ENCODE measurements at places on chromosomes 1 and 21.
A peak's percentile ranks its signal among the peaks of the same experiment; 100 is the strongest.

DNA sequence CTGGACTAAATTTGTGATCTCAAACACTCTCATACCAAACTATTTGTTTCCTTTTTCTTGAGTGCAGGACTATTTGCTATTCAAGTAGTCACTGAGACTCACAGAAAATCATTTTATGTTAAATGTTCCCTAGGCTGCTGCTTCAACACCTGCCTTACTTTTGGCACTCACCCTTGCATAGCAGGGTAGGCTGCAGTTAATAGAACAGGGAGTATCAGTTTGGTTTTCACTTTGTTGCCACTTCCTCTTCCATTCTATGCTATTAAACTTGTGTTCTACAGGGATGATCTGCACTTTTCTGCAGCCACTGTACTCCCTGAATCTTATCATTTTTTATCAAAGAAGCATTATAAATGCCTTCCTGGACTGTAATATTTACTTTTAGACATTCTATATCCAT is 148.7 kb upstream of the PRMT6 start:
- no peak for DNase-seq

DNA sequence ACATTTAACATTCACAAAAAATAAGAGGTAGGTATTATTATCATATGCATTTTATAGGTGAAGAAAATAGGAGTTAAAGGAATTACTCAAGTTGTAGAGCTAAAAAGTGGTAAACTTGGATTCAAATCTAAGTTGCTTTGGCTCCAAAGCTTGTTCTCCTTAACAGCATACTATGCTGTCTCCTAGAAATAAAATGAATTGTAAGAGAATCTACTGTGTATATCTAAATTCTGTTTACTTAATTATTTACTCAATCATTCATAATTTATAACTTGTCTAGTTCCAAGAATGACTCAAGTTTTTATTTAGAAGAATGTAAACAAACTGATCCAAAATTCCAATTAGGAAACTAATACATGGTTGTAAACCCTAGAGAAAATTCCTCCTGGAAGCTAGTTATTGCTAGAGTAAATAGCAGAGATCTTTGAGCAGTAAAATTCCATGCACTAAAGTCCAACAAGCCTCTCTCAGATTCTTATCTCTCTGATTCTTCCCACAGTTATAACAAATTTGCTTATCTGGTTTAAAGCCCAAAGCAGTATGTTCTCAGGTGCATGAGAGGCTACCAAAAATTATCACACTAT is 132.5 kb upstream of the DPT start:
- DNase-seq = no peak

DNA sequence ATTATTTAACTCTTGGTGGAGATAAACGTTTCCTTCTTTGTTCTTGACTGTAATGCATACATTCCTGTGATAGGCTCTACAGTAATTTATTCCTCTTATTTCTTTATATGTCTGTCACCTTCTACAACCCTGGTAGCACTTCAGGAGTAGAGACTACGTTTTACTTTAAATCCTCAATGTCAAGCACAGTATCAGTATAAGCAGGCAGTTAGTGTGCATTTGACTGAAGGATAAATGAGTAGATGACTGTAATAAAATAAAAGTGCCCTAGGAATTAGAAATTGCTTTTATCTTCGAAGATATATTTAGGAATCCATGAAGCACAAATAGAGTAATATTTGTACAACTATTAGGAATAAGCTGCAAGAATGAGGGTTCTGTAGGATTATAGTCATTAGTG is 599.6 kb upstream of the PRMT6 start:
- no peak for DNase-seq

DNA sequence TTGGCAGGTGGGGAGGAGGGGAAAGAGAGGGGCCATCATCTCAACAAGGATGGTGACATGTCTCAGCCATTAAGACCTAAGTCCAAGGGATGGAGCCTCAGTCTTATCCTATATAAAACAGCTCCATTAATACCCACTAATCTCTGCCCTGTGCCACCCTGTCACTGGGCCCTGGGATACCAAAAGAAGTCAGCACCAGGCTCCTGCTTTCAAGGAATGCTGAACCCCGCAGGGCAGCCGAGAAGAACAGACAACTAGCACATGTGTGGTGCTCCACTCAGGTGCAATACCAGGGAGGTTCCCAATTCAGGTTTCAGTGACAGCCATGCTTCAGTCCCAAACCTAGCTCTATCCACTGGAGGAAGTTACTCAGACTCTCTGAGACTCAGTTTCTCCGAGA is 128.4 kb downstream of the GRIK3 start:
- no peak for DNase-seq

DNA sequence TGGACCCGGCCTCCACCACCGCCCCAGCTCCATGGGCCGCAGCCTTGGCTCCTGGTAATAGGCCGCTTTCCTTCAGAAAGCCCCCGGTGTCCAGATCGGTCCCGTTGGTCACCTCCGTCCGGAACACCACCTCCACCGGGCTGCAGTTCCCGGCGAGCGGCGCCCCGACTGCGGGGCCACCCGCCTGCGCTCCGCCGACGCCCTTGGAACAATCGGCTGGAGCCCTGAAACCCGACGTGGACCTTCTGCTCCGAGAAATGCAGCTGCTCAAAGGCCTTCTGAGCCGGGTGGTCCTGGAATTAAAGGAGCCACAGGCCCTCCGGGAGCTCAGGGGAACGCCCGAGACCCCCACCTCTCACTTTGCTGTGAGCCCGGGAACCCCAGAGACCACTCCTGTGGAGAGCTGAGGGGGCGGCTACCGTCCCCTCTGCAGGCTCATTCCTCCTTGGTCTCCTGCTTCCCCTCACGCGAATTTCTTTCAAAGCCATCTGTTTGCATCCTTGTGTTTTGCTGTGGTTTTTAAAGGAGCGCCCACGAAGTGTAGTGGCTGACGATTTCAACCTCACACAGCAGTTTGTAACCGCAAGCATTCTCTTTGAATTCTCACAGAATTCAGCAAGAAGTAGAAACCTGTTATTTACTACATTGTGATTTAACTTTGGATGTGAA is 6.0 kb downstream of the FCRLB start:
- DNase-seq = peak; percentile 85

DNA sequence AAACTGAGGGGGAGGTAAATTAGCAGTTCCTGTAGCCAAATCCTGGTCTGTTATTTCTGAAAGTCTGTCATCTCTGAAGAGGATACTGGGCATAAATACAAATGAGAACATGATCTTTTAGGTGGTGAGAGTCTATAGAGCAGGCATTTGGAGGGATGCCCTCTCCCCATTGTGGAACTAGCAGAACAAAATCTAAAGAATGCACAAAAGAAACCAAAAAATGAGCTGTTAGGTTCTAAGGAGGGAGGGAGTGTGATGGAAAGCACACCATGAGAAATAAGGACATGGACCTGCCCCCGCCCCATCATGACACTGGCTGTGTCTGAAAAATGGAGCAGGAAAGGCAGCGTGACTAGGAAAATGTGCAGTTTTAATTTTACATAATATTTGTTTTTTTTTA is 262.0 kb downstream of the KIF26B start:
- DNase-seq = peak; percentile 25

DNA sequence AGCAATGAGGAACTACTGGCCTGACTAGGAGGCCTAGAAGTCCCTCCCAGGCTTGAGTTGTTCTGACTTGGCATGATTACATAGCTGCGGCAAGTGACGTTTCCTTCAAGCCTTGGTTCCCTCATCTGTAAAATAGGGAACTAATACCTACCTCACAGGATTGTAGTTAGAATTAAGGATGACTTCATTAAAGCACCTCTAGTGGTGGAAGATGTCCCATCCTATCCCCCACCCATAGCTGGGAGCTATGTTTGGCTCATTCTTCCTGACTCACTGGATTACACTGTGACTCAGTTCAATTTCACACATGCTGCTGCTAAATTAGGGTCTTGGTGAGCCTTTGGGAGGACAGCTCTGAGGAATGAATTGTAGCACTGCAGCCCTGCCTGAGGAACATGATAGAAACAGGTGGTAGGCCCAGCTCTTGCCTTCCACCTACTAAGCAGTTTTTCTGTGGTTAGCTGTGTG is 6.0 kb upstream of the SHISA4 start:
- peak; percentile 92 for DNase-seq

DNA sequence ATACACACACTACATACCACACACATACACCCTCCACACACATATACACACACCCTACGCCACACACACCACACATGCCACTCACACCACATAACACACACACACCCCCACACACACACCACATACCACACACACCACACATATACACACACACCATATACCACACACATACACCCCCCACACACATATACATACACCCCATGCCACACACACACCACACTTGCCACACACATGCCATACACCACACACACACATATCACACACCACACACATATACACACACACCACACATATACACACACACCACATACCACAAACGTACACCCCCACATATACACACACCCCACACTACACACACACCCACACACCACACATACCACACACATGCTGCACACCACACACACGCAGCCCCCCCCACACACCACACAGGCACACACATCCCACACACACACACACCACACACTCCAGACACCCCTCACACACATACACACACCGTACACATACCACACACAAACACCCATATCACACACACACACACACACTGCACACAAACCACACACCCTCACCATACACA is 76.7 kb upstream of the TMPRSS2 start:
- no peak for DNase-seq

GRCh38 chr21:35408401-35408800 is 359.3 kb upstream of the RUNX1 start:
- peak; percentile 81 for DNase-seq

DNA sequence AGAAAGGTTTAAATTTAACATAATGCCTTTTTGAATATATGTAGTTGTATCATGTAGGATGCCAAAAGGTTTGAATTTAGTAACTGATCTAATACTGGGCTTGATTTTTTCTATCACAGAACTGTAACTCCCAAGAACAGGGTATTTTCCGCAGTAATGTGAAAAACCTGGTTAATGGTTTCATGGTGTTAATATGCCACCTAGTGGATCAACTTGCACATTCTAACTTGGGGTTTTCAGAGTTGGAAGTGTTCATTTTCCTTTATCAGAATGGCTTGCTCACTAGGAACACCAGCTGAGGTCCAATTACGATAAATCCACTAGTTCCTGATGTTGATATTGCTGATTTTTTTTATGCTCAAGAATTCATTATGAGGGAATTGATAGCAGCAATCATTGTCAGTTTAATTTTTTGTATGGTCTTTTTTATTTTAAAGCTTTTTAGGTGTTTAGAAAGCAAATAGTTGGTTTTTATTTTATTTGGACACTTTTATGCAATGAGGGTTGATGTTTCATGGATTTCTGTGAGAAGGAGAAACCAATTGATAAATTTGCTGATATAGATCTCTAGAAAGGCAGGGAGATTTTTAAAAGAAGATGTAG is 157.2 kb downstream of the PLA2G4A start:
- peak; percentile 64 for DNase-seq

DNA sequence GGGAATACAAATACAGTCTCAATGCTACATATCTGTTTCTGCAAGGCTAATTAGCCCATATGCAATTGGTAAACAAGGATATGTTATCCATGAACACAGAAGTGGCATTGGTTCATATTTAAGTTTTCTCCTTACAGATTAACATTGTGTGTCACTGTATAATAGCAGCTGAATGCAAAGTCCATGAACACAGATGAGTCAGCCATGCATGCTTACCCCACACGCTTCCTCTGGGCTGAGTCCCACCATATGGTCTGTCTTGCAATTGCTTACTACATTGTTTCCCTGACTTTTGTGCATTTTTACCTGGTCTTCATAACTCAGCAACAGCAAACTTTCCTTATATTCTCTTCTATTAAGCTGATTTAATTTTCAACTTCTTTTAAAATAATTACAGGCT is 41.5 kb upstream of the TSNAX start:
- DNase-seq = peak; percentile 68

- no peak for DNase-seq
Observed at GRCh38 chr21:19523746-19524145, 1120.2 kb upstream of the TMPRSS15 start.

- peak; percentile 55 for DNase-seq
Observed at GRCh38 chr1:151653397-151653796, 41.5 kb downstream of the SNX27 start.

DNA sequence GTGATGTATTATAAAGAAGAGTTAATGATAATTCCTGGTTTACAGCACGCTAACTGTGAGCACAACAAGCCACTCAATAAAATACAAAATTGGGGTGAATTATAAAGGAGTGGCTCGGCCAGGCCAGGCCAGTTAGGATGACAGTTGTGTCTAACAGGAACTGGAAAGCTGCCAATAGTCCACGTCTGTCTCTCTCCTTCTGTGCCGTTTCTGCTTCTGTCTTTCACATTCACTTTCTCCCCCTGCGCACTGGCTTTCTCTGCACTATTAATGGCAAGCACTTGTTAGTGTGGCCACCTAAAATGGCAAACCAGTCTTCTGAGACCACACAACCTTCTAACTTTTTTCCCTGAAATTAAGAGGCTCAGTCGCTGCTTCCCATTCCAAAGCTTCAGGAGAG is 394.3 kb downstream of the NTNG1 start:
- DNase-seq = no peak

DNA sequence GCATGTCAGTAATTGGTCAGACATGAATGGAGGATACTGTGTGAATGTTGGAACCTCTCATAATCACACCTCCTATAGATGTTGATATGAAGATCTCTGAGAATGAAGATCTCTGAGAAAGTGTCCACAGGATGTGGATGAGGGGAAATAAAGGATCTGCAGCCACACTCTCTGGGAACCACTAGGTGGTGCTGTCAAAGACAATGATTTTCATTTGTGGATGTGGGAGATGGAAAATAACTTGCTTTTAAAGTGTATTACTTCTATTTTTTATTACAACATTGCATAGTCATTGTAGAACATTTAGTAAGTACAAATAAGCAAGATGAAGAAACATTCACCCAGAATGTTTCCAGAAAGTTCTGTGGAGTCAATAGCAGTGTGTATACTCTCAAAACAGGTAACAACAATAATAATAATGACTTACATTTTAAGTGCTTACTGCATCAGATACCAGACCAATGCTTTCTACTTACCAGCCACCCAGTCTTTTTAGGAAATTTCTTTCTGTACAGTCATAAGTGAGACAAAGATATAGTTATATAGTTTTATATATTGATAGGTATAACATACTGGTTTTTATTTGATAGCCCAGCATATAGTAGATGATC is 128.2 kb downstream of the ATG4C start:
- peak; percentile 11 for DNase-seq

DNA sequence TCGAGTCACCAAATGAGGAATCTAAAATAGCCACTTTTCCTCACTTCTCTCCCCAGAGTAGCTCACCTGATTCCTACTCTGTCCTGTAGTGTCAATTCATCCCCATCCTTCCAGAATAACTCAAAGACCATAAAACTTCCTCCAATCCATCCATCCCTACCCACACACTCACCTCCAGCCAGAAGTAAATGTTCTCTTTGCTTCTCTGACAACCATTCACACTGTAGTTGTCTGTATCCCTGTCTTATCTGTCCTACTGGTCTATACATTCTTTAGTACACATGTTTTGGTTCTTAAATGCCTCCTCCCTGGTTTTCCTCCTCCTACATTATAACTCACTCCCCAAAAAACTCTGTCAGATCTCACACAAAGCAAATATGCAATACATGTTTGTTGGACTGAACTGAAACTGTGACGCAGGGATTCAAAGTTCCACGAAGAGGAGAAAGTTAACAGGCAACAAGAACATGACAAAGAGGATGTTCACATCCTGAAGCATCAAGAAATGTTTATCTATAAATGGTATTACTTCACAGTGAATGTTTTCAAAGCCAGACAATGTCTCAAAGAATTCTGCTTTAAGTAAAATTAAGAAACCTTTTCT is 11.0 kb downstream of the TP53BP2 start:
- DNase-seq = peak; percentile 70

All from fibroblast of skin of right biceps (primary cell).